ENCODE measurements at places on chromosomes 11 and 22. TPM values are rescaled to one million over a fixed set of nuclear protein-coding genes. Genes with fewer than 3 reads are reported as not detected.

- DNase-seq, result no peak
Observed at GRCh38 chr11:63940786-63941185, 2.0 kb downstream of the NAA40 start.

The HTR3B gene
- not detected for total RNA-seq

DNA sequence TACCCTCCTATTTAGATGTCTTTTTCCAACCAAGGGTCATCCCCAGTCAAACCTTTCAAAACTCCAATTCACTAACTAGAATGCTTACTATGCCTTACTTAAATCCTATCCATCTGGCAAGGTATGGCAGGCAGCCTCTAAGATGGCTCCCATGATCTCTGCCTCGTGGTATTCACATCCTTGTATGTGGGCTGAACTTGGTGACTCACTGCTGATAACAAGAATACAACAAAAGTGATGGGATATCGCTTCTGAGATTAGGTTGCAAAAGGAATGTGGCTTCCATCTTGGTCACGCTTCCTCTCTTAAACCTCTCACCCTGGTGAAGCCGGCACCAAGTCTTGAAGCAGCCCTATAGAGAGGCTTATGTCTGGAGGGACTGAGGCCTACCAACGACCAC lies 29.6 kb upstream of the UPB1 start:
- DNase-seq, result no peak

GRCh38 chr11:65437436-65438227 lies 15.0 kb downstream of the NEAT1 start:
- peak; percentile 36 for DNase-seq

DNA sequence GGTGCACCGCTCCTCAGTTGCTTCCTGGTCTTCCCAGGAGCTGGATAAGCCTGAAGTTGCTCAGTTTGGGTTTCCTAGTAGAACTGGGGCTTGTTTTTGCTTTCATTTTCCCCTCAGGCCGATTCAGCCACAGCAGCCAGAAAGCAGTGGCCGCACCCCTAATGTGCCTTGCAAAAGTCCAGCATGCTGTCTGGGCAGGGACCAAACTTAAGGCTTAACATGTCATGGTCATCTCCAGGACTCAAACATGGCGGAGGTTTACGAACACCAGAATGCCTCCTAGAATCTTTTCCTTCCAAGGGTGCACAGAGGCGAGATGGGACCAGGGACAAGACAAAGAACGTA lies 2.5 kb downstream of the GNG3 start:
- DNase-seq, result no peak

The CCDC73 gene
- total RNA-seq, result not detected

- DNase-seq, result no peak
Observed at GRCh38 chr11:94788396-94788795, 20.2 kb downstream of the AMOTL1 start.

DNA sequence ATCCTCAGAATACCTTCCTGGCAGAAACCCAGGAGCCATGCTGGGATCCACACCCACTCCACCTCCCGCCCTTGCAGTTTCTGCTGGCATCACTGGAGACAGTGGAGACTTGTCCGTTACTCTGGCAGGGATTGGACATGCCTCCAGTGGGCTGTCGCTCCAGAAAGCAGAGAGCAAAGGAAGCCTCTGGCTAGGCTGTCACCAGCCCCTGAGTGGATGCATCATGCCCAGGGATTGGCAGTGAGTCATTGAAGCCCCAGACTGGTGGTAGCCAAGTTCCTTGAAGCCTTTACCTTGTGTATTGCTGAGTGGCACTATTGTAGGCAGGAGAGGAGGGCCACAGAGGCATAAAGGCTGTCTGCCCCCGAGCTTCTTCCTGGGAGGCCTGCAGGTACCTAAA lies 34.8 kb upstream of the E2F8 start:
- DNase-seq, result no peak

- DNase-seq, result no peak
Observed at GRCh38 chr22:32958001-32958400, 100.2 kb downstream of the SYN3 start.

- DNase-seq, result no peak
Observed at GRCh38 chr11:129252621-129253020, 60.5 kb upstream of the ARHGAP32 start.

The TCN2 gene
- 13.4 TPM for total RNA-seq

The MS4A3 gene
- total RNA-seq, result not detected

GRCh38 chr11:116501728-116502127 lies 271.1 kb downstream of the BUD13 start:
- no peak for DNase-seq

The MAJIN gene
- not detected for total RNA-seq

DNA sequence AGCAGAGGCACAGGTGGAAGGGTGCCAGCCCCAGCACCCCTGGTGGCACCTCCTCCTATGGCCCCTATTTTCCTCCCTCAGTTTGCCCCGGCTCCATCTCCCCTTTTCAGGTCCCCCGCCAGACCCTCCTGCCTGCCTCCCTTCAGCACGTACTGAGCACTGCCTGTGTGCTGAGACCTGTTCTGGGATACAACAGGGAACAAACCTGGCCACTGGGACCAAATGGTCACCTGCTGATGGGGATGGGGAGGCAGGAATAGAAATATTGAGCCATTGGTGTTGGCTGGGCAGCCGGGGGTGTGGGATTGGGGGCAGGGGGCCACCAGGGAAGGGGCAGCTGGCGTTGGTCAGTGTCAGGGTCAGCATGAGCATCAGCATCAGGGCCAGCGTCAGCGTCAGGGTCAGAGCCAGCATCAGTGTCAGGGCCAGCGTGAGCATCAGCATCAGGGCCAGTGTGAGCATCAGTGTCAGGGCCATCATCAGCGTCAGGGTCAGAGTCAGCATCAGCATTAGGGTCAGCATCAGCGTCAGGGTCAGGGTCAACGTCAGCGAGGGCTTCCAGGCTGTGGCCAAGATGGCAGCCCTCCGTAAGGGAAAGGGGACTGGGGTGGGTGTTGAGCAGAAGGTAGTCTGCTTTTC lies 7.5 kb downstream of the ZNF74 start:
- DNase-seq, result no peak

DNA sequence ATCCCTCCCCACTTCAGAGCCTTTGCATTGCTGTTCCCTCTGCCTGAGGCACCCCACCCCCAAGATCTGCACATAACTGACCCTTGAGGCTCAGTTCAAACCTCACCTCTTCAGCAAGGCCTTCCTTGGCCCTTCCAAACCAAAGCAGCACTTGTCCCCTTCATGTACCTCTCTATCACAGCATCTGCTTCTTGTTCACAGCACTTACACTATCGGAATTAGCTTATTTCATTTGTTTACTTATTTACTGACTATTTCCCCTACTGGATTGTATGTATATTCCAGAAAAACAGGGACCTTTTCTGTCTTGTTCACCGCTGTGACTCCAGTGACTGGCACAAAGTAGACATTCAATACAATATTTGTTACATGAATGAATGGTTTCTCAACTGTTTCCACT lies 38.0 kb downstream of the HORMAD2 start:
- no peak for DNase-seq

The RIMBP3B gene
- total RNA-seq, result not detected

DNA sequence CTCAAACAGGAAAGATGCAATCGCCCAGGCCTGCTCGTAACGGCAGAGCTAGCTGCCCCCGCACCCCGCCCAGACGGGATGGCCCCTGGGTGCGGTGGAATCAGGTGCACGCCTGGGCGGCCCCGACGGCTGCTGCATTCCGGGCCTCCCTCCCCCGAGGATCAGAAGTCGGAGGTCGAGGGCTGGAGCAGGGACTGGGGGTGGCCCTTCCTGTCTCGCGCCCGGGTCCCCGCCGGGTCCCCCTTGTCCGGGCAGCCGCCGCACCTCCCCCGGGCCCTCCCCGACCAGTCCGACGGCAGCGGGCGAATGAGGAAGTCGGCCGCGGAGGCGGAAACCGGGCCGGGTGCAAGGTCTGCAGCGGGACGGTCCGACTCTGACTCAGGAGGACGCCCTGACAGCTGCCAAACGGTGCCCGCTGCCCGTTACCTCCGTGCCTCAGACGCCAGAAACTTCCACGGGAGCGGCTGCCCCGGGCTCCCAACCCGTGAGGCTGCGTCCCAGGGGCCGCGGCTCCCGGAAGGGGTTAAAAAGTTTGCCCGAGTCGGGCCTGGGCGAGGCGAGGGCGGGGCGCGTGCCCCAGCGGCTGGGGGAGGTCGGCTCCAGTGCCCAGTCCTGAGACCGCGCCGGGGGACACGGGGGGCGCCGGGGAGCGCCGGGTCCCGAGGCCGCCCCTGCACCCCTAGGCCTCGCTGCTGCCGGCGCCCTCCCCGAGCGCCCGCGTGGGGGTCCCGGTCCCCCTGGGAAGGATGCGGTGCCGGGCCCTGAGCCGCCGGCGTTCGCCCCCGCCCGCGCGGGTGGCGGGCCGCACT lies 663 bp downstream of the MYH9 start:
- DNase-seq, result peak; percentile 91

- DNase-seq, result no peak
Observed at GRCh38 chr11:105052487-105052886, 7.4 kb upstream of the CARD16 start.

DNA sequence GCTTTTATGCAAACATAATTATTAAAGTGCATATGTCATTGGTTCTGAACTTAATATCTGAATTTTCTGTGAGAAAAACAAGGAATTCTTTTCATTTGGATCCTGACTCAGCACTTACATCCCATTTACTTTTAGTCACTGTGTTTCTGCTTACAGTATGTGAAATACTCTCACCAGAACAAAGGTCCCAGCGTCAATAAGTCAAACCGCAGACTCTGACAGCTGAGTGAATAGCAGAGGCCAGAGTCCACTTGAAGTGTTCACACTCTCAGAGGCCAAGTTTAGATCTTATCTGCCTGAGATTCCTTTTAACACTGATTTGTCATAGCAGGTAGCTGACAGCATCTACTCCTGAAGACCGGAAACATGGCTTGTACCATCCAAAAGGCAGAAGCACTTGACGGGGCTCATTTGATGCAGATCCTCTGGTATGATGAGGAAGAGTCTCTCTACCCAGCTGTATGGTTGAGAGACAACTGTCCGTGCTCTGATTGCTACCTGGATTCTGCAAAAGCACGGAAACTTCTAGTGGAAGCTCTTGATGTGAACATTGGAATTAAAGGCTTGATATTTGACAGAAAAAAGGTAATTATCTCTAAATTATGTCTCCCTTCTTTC lies 14.6 kb downstream of the BBOX1 start:
- no peak for DNase-seq

GRCh38 chr11:9626496-9627394 lies 37.1 kb upstream of the SWAP70 start:
- DNase-seq, result no peak

DNA sequence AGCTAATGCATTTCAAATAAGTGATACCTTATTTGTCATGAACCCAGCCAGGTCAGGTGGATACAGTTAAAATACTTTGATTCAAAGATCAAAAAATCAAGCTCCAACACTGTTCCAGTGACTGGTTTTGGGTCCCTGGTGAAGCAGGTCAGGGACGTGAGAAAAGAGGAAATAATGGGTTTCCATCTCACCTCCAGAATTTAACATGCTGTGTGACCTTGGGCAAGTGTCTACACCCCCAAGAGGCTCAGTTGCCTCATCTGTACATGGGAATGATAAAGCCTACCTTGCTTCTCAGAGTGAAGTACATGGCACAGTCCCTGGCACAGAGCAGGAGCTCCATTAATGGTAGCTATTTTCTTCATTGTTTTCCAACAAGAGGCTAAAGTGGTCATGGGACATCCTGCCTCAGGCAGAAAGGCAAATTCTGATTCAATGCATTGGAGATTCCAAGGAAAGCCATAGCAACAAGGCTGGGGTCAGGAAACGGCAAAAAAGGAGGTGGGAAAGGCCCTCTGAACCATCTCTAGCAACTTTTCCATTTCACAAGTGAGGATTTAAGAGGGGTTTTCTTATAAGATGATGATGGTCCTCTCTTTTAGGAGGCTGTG lies 108.5 kb downstream of the CSNK2A3 start:
- no peak for DNase-seq

The GRIA4 gene
- not detected for total RNA-seq

GRCh38 chr11:120028897-120029258 lies 109.0 kb downstream of the TRIM29 start:
- no peak for DNase-seq

GRCh38 chr11:113188371-113188834 lies 126.0 kb upstream of the TTC12 start:
- no peak for DNase-seq

- DNase-seq, result peak; percentile 49
Observed at GRCh38 chr11:58628446-58628845, 6.0 kb downstream of the CNTF start.

DNA sequence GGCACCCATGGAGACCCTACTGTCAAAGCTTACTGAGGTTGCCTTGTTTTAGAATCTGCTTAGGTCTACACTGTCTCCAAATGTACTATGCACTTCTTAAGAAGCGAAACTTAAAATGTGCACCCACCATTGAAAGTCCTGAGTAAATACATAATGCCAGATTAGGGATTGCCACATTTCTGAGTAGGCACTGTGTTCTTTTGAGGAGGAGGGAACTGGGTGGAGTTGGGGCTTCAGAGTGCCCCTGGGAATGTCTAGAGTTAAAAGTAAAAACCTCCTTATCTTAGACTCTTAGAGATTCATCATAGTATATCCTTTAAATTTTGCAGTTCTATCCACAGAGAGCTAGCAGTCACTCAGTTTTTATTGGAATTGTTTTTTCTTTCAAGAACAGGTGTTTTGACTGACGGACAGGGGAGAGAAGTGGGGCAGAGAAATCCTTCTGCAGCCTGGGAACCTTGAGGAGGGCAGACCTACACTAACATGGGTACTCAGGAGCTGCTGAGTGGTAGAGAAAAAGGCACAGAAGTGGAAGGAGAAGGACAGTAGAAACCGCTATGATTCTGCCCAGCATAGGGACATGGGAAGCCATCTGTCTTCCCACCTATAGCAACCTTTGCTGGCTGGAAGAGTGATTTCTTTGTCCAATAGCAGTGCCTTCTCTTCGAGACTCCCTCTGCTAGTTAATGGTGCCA lies 33.4 kb upstream of the MICAL2 start:
- DNase-seq, result no peak

- DNase-seq, result no peak
Observed at GRCh38 chr11:120424185-120424969, 87.2 kb upstream of the GRIK4 start.

GRCh38 chr11:111765320-111765983 lies 737 bp downstream of the PPP2R1B start:
- no peak for DNase-seq

- DNase-seq, result peak; percentile 46
Observed at GRCh38 chr11:76910620-76911414, 50.1 kb downstream of the ACER3 start.

DNA sequence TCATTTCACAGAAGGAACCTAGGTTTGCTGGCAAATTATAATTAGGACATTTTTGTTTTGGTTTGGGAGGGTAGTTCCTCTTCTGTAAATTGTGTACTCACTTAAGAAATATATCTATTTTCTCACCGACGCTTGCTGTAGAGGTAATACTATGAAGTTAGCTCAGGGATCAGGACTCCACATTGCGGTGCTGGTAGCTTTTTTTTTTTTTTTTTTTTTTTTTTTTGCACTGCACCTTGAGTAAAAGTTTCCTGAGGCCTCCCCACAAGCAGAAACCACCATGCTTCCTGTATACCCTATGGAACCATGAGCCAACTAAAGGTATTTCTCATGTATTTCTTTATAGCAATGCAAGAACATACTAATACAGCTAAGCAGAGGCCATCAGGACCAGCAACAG lies 14.7 kb downstream of the UBTFL1 start:
- DNase-seq, result no peak

The SIRT3 gene
- 42.6 TPM for total RNA-seq

- DNase-seq, result no peak
Observed at GRCh38 chr22:50219800-50220602, 19.2 kb downstream of the SELENOO start.

The SPI1 gene
- total RNA-seq, result 11.1 TPM
